ENCODE measurements at places on chromosomes 7 and 10. TPM values are rescaled to one million over a fixed set of nuclear protein-coding genes. Genes with fewer than 3 reads are reported as not detected.
A peak's percentile ranks its signal among the peaks of the same experiment; 100 is the strongest.

PLAU gene
- total RNA-seq, result 3.8 TPM

KCP gene
- 0.14 TPM for total RNA-seq

TUBAL3 gene
- total RNA-seq, result not detected

PLEKHS1 gene
- not detected for total RNA-seq

RBP3 gene
- not detected for total RNA-seq

- no peak for DNase-seq
These were observed 29.6 kb downstream of the LOXL4 start for GRCh38 chr10:98238391-98238790.

- DNase-seq, result no peak
These were observed 176.8 kb downstream of the PDE1C start for GRCh38 chr7:31893365-31893764.

- DNase-seq, result peak; percentile 69
These were observed 32.5 kb downstream of the ZNF438 start for GRCh38 chr10:30999070-30999712.

All from sigmoid colon (tissue), 7 donors.